ENCODE measurements at places on chromosomes 6 and 20.

GRCh38 chr6:126174697-126175096 is 165.2 kb upstream of the CENPW start:
- DNase-seq, result no peak

DNA sequence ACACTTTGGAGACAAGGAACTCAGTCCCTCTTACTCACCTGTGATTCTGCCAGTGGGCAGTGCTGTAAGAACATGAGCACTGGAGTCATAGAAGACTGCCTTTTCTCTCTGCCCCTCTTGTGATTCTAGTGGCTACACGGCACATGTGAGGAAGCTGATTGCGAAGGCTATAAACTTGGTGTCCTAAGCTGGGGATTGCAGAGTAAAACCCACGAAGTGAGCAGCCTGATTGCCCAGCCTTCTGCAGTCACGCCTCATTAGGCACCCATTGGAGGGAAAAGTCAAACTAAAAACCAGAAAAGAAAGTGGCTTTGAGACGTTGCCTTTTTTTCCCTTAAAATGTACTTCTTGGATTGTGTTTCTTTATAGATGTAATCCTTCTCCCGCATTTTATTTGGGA is 748.4 kb upstream of the CHD6 start:
- DNase-seq, result no peak

- DNase-seq, result no peak
These were observed 15.3 kb downstream of the BANF2 start for GRCh38 chr20:17715075-17715474.

DNA sequence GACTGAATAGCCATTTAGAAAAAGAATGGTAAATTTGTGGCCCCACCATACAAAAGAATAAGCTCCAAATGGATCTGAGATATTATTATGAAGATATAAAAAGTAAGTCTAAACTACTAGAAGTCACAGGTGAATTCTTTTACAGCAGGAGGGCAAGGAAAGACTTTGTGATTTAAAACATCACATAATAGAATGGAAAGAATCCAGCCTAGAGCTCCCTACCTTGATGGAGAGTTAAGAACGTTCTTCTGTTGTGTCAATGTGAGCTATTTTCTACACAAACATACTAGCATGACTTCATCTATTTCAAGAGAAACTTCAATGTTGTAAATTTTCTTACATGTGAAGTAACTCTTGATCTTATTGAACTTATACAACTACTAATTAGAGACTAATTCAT is 100.0 kb upstream of the NRSN1 start:
- no peak for DNase-seq

DNA sequence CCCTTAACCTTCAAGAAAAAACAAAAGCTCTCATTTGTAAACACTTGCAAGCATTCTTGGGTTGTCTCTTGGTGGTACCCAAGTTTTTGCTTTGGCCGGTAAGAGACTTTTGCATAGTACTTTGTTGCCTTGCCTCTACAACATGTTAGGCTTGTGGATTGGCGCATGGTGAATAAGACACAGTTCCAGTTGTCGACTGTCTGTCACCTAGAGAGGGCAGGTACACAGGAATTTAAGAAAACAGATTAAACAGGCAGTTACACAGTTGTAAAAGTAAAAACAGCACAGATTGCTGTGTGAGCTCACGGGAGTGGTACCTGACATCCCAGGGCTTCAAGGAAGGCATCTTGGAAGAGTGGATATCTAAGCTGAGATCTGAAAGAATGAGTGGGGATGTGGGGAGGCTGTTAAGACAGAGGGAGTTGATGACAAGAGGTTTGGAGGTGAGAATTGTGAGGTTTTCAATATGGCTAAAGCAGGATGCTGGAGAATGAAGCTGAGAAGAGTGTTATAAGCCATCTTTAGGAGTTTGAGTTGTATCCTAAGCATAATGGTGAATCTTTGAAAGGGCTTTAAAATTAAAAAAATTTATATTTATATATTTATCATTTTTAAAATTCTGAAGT is 19.2 kb downstream of the UTRN start:
- no peak for DNase-seq

DNA sequence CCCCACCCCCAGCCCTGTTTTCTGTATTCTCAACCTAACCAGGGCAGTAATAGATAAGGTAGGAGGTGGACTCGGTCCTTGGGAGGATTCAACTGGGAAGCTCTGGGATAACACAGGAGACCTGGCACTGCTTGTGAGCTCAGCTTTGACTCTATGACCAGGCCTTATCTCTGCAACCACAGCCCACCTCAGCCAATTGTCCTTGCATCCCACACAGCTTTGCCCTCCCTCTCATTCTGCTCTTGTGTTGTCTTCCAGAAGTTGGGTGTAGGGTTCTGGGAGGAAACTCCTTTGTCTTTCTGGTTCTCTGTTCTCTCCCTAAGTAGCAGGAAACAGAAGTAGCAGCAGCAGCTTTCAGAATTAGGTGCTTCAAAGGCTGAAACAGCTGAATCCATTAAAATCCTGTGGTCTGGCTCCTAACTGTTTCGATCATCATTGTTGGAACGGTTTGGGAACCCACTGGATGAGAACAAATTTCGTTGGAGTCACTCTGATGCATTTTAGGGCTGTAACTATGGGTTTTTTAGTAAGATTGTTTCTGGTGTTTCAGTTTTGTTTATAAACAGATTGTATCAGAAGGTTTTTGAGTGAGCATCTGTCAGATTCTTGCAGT is 32.4 kb upstream of the SNX9 start:
- DNase-seq, result no peak

DNA sequence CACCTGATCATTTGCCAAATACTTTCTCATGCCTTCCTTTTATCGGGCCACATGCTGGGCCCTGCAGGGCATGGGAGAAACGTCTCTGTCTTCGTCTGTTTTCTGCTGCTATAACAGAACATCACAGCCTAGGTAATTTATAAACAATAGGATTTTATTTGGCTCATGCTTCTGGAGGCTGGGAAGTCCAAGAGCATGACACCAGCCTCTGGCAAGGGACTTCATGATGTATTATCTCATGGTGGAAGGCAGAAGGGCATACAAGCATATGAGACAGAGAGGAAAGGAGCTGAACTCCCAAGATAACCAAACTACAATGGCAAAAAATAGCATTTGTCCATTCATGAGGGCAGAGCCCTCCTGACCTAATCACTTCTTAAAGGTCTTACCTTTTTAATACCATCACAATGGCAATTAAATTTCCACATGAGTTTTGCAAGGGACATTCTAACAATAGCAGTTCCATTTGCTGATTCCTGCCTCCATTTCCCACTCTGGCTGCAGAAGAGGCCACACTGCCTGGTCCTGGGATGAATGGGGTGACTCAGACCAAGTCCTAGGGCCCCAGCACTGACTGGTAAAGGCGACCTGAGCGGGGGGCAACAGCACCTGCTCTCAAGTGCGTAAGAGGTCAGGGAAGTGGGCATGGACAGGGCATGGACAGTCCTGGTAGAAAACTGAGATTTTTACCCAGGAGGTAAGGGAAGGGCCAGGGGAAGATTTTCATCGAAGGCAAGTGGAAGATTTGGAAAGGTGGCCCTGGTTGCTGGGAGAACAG is 5.1 kb upstream of the ZBP1 start:
- DNase-seq, result no peak

DNA sequence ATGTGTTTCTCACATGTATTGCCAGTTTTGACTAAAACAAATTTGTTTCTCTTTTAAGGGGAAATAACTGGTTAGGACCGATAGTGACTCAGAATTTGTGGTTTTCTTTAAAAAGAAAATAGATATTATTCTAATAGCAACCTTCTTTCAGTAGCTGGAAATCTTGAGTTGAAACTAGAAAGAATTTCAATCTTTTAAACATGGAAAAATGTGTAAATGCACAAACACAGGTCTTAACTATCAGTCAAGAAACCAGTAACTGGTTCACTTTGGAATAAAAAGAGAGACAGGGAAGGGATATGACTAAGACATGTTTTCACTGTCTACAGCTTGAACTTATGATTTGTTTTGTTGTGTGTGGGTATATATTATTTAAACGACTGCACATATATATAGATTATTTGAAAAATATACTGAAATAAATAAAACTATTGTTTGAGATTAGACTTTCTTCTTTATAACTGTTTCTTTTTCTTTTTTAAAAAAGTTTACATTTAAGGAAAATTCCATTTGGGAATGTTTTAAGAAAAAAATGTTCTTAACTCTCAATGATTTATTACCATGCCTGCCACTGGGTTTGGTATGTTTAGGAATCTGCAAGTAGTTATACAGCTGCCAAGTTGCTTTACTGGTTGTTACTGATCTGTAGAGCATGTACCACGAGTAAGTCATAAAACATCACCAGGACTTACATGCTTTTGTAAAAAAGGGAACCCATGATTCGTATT is 753.3 kb upstream of the MARCKS start:
- no peak for DNase-seq

DNA sequence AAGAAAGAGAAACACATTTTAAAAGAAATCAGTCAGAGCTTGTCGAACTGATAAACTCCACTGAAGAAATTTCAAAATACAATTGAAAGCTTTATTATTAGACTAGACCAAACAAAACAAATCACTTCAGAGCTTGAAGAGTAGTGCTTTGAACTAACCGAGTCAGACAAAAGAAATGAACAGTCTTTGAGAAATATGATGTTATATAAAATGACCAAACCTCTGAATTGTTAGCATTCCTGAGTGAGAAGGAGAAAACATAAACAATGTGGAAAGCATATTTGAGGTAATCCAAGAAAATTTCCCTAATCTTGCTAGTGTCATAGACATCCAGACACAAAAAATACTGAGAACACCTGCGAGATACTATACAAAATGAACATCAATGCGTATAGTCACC is 13.2 kb upstream of the CST4 start:
- DNase-seq, result no peak

DNA sequence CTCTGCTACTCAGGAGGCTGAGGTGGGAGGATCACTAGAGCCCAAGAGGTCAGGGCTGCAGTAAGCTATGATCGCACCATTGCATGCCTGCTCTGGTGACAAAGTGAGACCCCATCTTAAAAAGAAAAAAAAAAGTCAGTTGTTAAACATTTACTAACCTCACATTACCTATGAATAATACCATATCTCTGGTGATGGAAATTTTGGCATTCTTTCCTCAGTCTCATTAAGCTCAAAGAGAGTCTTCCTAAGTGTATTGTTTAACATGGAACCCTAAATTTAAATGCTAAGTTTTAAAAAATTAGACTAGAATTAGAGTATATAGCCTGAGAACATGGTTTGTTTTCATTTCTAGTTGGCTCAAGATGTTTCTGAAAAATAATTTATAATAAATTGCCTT is 11.3 kb upstream of the BFSP1 start:
- no peak for DNase-seq

DNA sequence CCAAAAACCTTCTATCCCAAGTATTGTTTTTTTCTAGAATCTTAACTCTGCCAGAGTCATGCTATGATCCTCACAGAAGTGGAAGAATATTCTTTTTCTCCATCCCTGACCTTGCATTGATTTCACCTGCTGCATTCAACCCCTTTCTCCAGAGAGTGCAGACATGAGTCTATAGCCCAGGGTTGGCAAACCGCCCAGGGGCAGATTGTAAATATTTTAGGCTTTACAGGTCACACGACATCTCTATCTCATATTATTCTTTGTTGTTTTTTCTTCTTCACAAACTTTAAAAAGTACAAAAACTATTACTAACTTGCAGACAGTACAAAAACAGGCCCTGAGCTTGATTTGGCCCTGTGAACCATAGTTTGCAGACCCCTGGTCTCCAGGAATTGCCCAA is 112.1 kb upstream of the ASF1A start:
- no peak for DNase-seq

DNA sequence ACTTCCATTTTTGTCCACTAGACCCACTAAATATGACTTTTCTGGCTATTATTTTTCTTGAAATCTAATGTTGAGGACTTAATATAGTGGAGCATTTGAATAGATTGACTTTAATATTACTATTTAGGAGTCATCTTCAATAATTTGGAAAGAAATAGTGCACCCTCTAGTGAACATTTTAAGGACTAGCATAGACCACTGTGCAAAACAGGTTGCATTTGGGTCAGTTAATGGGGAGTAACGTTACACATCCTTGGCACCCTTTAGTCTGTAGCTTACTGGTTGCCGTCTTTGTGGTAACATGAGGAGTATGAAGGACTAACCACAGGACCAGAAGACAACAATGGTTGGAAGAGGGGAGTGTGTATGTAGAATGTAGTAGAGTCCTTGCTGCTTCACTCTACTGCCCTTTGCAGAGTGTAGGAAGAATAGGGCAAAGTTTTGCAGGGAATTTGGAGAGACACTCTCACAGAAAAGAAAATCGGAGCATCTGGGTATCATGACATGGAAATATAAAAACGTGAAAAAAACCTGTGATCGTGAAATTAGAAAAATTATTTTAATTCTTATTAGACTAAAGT is 25.2 kb downstream of the RFPL4B start:
- no peak for DNase-seq

DNA sequence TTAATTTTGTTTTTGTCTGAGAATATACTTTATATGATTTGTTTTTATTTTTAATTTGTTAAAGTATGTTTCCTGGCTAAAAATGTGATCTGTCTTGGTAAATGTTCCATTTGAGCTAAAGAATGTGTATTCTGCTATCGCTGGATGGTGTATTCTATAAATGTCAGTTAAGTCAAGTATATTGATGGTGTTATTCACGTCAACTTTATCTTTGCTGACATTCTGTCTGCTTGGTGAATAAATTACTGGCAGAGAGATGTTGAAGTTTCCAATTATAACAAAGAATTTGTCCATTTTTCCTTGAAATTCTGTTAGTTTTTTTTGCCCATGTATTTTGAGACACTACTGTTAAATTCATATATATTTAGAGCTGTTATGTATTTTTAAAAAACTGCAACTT is 1131.8 kb upstream of the GJE1 start:
- no peak for DNase-seq

GRCh38 chr6:135830452-135830881 is 21.0 kb upstream of the PDE7B start:
- no peak for DNase-seq

- DNase-seq, result no peak
These were observed 35.4 kb downstream of the FYN start for GRCh38 chr6:111837641-111838500.
